NCI-H1105 treated with DMSO at 0.1 percent for 48 hours (cell line): ENCODE measurements at places on chromosomes 6 and 20.

DNA sequence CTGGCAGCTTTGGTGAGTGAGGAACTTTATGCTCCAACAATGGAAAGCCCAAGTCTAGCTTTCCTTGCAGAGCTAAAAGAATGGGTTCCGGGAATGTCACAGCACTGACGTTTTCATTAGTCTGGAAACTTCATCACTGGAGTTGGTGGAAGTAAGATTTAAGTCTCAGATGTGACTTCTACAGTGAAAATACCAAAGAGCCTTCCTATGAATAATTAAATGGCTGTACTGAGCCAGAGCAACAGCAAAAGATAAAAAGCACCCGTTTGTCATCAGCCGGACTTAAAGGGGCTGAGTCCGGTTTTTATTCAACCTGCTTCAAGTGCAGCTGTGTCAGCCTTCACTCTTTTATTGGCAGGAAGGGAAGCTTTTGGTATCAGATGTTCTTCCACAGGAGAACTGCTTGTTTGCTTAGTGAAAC lies 46.5 kb upstream of the SHLD1 start:
- peak; percentile 39 for DNase-seq

DNA sequence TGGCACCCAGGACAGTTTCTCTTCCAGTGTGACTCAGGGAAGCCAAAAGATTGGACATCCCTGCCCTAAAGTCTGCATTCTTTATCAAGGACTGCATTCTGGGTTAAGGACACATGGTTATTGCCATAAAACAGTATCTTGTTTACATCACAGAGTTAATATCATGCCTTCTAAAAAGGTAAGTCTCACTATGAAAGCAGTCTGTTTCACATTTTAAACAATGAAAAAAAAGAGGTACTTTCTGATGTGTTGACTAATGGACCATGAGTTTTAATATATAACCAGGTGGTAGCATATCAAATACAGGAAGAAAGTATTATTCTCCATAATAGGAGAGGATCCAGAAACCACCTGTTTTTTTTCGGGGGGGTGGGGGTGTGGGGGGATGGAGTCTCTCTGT lies 93.7 kb downstream of the TIAM2 start:
- DNase-seq, result no peak

GRCh38 chr6:157020881-157021343 lies 243.7 kb downstream of the ARID1B start:
- DNase-seq, result peak; percentile 73

GRCh38 chr20:40941133-40941610 lies 87.5 kb upstream of the TOP1 start:
- DNase-seq, result peak; percentile 6

GRCh38 chr6:34289137-34289536 lies 40.3 kb upstream of the SMIM29 start:
- DNase-seq, result no peak

DNA sequence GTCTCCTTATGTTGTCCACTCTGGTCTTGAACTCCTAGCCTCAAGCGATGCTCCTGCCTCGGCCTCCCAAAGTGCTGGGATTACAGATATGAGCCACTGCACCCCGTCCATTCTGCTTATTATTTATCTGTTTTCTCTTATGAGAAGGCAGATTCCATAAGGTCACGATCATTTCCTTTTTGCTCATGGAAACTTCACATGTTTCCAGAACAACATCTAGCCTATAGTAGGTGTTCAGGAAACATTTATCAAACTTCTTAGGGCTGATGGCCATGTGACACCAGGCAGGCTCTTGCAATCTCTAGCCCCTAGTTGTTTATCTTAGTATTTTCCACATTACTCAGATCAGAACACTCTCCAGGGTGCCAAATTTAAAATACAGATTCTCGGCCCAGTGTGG lies 61.2 kb downstream of the ZFP64 start:
- DNase-seq, result no peak

DNA sequence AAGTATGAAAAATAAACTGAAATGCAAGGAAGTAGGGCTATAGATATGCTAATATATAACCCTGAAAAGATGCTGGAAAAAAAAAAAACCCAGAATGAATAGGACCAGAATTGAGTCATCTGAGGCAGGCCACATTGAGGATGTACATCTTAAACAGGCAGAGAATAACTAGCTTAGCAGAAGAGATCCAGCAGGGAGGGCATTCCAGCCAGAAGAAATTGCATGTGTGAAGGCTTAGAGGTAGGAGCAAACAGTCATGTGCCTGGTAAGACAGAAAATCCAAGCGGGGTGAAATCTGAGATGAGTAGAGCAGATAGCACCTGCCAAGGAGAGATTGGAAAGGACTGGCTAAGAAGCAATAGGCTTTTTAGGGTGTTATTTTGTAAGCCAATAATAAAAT lies 2.6 kb downstream of the COL19A1 start:
- peak; percentile 17 for DNase-seq

DNA sequence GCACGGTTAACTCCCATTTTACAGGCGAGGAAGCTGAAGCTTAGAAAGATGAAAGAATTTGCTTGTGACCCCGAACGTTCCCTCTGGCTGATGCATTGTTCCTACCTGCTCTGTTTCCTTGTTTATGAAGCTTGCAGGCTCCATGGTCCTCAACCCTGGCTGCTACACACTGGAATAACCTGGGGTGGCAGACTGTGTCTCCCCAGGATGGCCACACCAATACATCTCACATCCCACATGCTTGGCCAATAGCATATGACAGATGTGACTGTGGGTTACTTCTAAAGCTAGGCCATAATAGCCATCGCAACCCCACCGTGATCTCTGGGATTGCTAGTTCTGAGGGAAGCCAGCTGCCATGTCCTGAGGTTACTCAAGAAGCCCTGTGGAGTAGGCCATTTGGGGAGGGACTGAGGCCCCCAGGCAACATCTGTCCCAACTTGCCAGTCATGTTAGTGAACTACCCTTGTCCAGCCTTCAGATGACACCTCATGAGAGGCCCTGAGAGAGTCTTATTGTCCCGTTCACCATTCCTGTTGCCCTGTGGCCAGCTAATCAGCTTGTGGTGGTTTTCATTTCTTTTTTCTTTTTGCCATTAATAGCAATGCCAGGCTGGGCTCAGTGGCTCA lies 6.7 kb upstream of the FAM110A start:
- no peak for DNase-seq

- no peak for DNase-seq
These were observed 79.0 kb downstream of the ALDH8A1 start for GRCh38 chr6:134870677-134871498.

GRCh38 chr20:61977419-61977786 lies 88.3 kb downstream of the TAF4 start:
- DNase-seq, result no peak

DNA sequence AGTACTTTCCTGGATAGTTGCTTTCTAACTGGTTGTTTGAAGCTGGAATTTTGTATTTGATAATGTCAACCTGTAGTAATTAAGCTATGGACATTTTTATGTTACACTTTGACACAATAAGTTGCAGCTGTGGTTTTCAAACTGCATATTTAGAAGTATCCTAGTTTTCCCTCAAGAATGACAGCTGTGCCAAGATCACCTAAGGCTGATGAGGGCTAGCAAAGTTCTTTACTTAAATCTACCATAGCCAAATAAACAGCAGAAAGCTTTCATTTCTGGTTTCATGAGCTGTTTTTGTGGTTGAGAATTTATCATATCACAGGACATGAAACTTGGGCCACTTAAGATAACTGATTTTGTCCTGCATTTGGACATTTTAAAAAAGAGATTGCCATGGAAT lies 30.6 kb downstream of the FAM229B start:
- DNase-seq, result no peak

- DNase-seq, result no peak
These were observed 27.3 kb downstream of the FNDC1 start for GRCh38 chr6:159196430-159196975.

DNA sequence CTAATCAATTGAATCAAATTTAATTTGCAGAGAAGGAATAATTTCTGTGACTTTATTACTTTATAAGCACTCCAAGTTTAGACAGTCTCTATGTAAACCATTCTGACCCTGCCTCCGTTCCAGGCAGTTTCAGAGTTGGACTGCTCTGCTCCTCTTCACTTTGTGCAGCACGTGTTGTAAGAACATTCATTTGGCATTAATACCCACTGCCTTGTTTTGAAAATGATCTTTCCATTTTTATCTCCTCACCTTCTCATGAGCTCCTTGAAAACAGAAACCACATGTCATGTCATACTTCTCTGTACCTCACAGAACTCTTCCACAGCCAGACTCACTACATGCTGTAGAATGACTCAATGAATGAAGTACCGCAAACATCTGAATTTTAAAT lies 25.5 kb downstream of the SLC22A1 start:
- no peak for DNase-seq

- DNase-seq, result no peak
These were observed 99.9 kb downstream of the CAP2 start for GRCh38 chr6:17493286-17493685.

GRCh38 chr6:14695579-14695978 lies 550.3 kb upstream of the JARID2 start:
- no peak for DNase-seq

DNA sequence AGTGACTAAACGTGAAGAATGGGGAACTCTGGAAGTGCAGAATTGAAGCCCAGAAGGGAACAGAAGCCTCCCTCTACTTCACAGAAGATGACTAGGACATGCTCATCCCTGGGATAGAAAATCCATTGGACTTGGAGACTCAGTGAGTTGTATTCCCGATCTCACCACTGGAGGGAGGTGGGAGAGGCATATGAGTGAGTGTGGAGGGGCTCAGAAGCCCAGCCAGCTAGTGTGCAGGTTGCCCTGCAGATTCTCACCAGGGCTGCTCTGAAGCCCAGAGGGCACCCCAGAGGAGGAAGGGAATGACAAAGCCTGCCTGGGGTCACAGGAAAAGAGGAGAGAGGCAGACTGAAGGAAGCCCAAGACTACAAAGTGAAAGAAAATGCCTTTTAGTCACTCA lies 42.1 kb upstream of the HLA-E start:
- no peak for DNase-seq

DNA sequence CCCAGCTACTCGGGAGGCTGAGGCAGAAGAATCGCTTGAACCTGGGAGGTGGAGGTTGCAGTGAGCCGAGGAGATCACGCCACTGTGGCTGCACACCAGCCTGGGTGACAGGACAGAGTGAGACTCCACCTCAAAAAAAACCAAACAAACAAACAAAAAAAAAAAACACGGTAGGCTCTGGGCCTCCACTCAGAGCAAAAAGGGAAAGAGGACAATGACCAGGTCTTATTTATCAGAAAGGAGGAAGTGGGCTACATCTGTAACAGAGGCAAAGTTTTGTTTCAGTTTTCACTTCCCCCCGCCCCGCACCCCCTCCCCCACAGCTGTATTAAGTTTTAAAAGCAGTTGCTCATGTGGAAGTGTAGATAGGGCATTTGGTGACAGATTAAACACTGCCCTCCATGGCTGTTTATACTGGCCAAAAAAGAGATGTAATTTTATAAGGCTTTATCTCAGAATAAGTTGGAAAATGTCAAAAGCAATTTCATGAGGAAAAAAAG lies 114.6 kb downstream of the RCAN2 start:
- no peak for DNase-seq

DNA sequence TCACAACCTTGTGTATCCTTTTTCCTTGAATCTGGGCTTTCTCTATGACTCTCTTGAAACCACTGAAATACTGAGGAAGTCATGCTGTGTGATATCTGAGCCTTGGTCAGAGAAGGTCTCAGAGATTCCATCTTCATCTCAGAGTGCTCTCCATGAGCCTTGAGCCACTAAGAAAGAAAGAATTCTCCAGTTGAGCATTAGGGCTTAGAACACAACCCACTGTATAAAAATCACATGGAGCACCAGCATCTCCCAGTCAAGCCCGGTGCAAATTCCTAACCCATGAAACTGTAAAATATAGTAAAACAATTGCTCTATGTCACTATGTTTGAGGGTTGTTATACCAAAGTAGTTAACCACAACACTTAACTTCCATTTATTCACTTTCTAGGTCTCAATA lies 181.4 kb downstream of the MOXD1 start:
- no peak for DNase-seq

DNA sequence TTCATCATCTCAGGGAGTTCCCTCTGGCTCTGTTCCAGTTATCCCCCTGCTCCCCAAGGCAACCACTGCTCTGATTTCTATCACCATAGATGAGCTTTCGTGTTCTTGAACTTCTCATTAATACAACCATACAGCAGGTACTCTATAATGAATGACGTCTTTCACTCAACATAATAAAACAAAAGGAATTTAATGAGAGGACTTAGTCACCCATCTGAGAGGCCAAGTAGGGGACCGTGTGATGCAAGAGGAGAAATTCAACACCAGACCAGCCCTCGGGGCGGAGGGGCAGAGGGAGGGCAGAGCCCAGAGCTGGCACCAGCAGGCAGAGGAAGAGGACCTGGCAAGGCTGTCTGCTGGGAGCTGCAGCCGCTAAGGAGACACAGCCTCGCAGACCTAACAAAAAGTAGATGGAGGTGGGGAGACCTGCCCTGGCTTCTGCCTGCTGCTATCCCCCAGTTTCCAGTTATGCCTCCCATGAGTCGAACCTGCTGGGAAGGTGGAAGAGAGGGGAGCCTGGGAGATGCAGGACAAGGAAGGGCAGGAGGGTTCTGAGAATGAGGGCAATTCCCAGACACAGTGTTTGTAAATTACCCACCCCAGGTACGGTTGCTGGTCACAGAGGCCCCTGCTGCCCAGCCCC lies 13.8 kb downstream of the CCN5 start:
- DNase-seq, result peak; percentile 92

- no peak for DNase-seq
These were observed 269.0 kb downstream of the HDGFL1 start for GRCh38 chr6:22838345-22838744.

DNA sequence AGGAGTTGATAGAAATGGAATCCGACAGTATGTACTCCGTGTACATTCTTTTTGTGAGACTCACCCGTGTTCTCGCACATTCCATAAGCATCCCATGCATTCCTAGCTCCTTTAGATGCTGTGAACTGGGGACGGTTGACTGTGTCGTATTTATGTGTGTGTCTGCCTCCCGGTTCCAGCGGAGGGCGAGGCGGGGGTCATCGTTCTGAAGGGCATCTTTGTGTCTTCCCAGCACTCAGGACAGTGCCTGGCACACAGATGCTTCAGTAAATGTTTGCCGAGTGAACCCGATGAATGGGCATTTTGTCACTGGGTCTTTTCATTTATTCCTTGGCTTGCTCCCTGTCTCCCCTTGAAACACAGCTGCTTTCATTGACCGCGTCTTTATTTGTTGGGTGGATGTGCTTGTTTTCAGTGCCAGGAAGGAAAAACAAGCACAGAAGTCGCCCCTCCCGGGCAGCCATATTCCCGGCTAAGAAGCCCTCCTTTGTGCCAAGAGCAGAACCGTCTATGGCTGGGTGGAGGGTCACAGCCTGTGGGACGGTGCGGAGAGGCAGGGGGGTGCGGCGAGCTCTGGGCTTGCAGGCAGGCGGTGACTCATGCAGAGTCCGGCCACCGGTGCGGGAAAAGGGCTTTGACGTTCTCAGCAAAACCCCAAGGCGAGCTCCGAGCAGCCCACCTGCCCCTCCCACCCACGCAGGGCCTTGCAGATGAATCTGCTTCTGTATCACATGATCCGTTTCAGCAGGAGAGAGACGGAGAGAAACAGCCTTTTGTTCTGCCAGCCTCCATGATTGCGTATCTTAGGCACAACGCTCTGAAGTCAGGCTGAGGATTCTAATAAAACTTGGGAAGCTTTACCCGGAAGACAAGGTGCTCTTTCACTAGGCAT lies 11.2 kb upstream of the PSMG4 start:
- DNase-seq, result no peak
